Left cardiac atrium (tissue), 4 donors: ENCODE measurements at places on chromosomes 4 and X. TPM values are rescaled to one million over a fixed set of nuclear protein-coding genes. Genes with fewer than 3 reads are reported as not detected.

The EDA gene
- 17.5 TPM for total RNA-seq

DNA sequence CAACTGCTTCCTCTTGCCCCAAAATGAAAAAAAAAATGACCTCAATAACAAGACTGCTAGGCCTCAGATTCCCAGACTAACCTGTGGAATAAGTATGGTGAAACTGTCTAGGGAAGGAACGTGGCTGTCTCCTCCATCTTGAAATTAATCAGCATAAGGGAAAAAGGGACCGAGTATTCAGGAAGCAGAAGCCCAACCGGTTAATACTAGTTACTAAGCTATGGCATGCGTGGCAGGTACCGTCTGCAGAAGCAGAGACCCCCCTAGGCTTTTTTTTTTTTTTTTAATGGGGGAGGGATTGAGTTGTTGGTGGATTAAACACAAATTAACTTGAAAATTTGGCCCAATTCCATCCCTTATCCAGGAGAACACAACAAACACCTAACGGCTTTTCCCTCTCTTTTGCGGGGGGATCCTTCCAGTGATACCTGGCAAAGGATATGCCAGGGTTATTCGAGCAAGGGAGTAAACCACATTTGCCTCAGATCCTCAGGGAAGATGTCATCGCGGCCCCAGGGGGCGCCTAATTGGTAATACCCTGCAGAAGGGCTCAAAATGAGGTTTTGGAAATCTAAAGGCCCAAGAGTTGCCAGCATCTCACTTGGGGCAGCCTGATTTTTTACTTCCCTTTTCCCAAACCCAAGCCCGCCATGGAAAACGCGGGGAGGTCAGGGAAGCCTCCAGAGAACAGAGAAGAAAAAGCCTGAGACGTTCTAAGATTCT lies 893 bp downstream of the RLIM start:
- DNase-seq, result no peak

The AKAP4 gene
- total RNA-seq, result not detected

The THAP6 gene
- 16.2 TPM for total RNA-seq

The UGT2B15 gene
- total RNA-seq, result not detected

- no peak for DNase-seq
These were observed 345.9 kb upstream of the NOCT start for GRCh38 chr4:138669479-138670315.

The STIM2 gene
- 16.9 TPM for total RNA-seq

GRCh38 chrX:80792205-80792604 lies 17.5 kb downstream of the BRWD3 start:
- DNase-seq, result no peak
